ENCODE measurements at places on chromosomes 12 and 14.

DNA sequence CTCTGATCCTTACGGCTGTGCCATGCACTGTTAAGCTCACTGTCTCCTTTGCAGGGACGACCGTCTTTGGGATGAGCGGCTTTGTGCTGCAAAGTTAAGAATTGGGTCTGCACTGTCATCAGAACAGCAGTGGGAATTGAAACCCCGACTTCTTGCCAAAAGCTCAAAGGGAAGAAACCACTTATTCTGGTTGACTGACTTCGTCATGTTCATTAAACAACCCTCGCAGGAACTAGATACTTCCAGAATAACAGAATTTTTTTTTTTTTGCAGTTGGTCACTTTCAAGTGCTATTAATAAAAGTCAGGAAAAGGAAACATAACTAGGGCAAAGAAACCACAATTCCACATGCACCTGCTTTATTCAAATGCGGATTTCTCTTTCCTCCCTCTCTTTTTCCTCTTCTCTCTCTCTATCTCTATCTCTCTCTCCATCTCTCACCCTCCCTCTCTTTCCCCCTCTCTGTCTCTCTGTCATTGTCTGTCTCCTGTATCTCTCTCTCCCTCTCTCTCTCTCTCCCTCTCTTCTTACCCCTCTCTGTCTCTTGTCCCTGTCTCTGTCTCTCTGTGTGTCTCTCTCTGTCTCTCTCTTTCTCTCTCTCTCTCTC lies 12.3 kb upstream of the GLT1D1 start:
- DNase-seq, result no peak

DNA sequence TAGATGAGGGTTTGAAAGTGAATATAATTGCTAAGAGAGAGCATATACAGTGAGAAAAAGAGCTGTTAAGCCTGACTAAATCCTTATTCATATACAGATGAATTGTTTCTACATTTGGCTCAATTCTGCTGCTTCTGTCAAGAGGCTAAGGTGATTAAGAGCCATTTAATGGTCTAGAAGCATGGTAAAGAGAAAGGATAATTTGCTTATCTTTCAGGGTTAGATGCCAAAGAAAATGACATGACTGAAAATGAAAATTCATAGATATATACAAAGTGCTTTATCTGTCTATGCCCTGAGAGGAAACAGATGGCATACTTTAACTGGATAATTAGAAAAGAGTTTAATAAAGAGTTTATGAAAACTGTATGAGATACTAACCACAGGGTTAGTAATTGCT lies 834.9 kb downstream of the SLC6A15 start:
- peak; percentile 19 for DNase-seq

DNA sequence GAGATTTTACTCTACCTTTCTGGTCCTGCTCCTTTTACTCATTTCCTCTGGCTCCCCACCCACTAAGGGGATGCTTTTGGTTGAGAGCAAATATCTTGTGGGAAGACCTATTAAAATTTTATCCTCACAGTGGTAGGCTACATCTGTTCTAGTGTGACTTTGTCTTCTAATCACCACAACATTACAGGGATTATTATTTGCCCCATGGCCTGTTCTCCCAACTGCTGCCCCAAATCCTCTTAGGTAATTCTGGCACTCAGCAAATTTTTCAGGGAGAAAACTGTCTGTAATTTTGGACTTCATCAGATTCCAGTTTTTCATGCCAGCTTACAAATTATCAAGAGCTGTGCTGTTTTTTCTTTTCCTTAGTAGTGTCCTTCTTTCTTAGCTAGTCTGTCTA lies 172.3 kb downstream of the GPHN start:
- DNase-seq, result no peak

GRCh38 chr12:121237415-121237814 lies 27.5 kb downstream of the P2RX4 start:
- DNase-seq, result no peak

DNA sequence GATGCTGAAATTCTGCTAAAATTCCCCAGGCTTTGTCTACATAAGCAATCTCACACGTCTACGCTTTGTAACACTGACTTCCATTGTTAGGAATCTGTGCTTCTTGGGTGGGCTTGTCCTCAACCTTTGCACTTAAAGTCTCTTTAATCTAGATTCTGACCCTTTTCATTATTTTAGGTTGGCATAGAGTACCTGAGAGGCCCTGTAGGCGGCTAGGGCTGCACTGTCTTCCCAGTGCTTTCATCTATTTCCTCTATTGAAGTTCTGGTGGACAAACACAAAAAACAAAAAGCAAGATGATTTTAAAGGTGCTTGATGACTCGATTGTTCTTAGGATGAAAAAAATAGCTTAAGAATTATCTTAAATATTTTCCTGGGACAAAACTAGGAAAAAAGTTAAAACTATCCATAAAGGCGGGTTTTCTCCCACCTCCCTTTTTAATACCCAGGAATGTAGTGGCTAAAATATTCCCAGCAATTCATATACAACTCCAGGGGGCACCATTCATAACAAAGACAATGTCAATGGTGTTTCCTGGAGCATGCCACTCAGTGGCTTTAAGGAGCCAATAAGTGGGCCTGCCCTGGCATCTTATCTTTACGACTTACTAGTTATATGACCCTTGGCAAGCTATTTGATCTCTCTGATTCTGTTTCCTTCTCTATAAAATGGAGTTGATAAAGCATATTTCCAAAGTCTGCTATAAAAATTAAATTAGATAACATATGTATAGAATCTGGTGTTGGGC lies 197.5 kb downstream of the STXBP6 start:
- no peak for DNase-seq

GRCh38 chr14:52877628-52878027 lies 73.2 kb downstream of the FERMT2 start:
- DNase-seq, result peak; percentile 76

DNA sequence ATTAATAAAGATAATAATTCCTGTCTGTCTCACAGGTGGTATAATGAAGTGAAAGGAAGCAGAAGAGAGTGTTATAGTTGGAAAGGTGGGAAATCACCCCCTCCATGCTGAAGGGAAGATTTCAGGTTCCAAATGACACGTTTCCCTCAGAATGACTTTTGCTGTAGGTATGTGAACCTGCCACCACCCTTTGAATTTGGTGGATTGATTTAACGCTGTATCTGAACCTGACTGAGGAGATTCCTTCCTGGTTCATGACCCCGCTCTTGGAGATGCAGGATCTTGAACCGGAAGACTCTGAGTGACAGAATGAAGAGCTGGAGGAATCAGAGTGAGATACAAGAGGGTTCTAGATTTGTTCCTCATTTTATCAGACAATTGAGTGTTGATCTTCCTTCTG lies 20.3 kb upstream of the EMP1 start:
- no peak for DNase-seq

DNA sequence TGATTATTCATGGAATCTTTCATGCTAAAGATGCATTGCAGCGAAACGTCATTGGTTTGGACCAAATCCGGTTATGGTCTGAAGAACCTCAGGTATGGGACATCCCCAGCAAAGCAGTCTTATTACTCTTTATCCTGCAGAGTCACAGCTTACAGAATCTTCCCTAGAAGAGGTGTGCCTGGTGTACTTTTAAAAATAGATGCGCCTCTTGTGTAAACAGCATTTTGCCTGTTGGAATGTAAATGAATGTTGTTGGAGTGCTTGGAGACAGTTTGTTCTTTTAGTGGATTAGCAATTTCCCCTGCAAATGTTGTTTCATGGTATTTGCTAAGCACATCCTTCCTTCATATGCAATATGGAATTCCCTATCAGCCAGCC lies 242.5 kb downstream of the ZFP36L1 start:
- no peak for DNase-seq

GRCh38 chr12:73421832-73422231 lies 1115.8 kb upstream of the ATXN7L3B start:
- DNase-seq, result peak; percentile 55

- DNase-seq, result no peak
Measured at GRCh38 chr14:102497998-102498677, 11.4 kb downstream of the ANKRD9 start.

DNA sequence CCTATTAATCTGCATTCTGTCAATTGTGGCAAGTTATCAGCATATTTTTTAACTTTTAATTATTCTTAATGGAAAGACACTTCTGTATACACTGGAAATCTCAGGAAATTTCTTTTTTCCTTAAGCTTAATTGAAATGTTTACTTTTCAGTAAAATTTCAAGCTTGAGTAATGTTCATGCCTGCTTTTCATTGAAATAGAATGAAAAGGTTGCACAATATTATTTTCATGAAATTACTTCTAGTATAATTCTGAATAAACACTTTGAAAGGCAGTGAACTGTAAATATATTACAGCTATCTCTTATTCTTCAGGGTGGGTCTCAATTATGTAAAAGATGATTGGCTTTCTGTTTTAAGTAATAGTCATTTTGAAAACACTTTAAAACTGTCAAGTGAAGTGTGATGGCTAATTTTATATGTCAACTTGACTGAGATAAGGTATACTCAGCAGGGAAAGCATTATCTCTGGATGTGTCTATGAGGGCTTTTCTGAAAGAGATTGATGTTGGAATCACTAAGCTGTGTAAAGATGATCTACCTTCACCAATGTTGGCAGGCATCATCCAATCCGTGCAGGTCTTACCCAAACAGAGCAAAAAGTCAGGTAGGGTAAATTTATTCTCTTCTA lies 29.9 kb downstream of the CLEC2D start:
- DNase-seq, result no peak

DNA sequence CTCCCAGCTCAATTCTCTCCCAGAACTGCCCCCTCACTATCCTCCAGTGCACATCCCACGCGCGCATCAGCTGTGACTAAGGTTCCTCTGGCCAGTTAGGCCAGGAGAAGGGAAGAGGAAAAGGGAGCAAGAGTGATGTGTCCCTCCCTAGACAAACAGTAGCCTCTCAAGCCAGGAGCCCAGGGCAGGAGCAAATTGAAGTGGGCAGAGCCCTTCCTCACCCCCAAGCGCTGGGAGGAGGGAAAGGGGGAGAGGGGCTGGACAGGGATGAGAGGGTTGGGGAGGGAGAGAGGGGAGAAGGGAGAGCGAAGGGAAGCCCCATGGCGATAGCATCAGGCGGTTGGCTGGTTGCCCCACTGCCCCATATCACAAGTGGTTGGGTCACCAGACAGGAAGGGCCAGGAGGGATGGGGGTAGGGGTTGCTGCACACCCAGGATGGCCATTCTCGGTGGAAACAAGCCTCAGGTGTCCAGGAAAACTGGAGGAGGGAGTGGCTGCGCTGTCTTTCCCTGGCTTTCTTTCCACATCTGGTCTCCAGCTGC lies 1.1 kb downstream of the CD63 start:
- no peak for DNase-seq

Data from fibroblast of upper back skin (primary cell).